NCI-H146 (cell line): ENCODE measurements at places on chromosomes 7 and 10.

DNA sequence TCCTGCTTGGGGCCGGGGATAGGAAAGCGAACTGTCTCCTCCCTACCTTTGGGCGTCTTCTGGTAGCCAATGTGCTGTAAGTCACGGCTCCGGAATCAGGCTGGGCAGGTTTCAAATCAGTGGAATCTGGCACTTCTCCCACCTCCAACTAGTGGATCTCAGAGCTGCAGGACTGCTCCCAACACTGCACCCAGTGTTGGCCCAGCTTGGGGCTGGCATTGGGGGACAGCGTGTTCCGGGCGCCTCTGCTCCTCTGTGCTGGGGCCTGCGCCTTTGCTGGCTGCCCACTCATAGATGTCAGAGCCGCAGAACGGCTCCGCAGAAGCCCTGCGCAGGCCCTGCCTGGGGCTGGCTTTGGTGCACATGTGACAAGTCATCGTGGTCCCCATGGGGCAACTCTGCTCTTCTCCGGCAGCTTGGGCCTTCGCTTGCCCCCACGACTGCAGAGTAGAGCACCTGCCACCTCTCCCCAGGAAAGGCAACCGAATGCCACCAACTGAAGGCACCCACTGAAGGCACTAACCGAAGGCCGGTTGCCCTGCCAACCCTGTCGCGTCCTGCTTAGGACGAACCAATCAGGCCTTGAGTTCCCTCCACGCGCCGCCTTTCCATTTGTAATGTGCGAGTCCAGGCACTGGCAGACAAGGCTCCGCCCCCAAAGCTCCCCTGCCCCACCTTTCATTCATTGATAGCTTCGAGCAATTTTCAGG, 85.5 kb upstream of the ABI1 start:
- DNase-seq: peak; percentile 73

- no peak for DNase-seq
Observed at GRCh38 chr10:118523775-118524174, 71.7 kb downstream of the PRLHR start.

DNA sequence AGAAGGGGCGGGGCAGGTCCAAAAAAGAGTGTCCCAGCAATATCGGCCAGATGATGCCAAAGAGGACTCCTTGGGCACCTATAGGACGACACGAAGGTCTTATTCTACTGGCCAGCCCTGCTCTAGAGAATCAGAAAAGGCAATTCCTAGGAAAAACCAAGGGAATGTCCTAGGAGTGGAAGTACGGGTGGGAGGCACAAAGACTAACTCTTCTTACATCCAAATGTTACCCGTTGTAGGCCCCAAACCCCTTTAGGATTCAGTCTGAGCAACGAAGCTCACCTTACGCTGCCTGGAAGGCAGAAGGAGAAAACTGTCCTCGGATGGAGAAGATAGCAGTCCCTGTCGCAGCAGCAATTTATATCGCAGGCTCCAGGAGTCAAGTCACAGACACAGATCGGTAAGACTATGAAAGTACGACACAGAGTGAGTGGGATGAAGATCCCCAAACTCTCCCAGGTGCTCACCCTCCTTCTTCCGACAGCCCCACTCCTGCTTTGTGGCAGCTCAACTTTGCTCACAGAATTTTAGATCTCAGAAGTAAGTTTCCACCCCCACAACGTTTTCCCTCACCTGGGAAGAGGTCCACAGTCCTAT, 558 bp downstream of the TCTN3 start:
- no peak for DNase-seq

DNA sequence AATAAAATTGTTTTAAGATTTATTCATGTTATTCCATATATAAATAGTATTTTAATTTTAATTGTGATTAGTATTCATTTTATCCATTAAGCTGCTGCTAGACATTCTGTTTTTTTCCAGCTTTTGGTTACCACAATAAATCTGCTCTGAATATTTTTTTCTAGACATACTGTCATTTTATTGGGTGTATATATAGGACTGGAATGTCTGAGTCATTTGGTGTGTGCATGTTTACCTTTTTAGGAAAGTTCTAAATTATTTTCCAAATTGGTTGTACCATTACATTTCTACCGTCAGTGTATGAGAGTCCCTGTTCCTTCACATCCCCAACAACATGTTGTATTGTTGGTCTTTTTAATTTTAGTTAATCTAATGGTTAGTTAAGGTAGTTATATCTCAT, 1138.1 kb downstream of the REEP3 start:
- no peak for DNase-seq

- DNase-seq: no peak
Observed at GRCh38 chr10:132276179-132276675, 31.5 kb downstream of the STK32C start.

DNA sequence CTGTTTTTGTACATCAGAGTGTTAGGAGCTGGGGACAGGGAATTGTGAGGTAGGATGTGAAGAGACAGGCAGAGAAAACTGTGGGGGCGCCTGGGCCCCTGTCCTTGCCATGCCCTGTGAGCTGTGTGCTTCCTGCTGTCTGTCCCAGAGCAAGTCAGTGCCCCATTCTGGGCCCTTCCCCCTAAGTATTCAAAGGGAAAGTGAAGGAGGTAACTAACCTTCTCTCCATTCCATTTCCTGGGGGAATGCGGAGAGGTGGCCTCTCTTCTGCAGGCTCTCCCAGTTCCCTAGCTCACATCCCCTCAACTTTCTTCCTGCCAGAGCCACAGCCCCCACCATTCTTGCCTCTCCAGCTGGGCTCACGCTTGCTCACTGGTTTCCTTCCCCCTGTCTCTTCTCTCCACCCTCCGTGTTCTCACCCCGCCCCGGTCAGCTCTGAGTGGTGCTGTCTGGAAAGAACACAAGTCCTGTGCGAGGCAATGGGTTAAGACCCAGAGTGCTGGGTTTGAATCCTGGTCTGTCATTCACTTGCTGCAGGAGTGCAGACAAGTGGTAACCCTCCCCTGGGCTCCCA, 9.7 kb upstream of the VSIR start:
- DNase-seq: no peak

DNA sequence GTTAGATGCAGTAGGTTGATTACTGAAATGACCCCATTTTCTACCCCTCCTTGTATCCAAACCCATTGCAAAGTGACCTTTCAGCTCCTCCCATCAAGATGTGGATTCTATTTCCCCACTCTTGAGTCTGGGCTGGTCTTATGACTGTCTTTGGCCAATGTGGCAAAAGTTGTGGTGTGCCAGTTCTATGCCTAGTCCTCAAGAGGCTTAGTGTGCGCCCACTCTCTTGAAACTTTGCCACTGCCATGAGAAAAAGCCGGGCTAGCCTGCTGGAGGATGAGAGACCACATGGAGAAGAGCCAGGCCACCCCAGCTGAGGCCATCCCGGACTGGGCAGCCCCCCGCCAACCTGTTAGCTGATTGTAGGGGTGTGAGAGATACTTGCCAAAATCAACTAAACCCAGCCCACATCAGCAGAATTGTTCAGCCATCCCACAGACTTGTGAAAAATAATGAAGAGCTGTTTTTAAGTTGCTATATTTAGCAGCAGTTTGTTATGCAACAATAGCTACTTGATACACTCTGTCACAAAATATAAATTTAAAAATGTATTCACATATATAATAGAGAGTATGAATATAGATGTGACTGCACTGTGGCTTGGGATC, 131.0 kb upstream of the PALS2 start:
- no peak for DNase-seq

DNA sequence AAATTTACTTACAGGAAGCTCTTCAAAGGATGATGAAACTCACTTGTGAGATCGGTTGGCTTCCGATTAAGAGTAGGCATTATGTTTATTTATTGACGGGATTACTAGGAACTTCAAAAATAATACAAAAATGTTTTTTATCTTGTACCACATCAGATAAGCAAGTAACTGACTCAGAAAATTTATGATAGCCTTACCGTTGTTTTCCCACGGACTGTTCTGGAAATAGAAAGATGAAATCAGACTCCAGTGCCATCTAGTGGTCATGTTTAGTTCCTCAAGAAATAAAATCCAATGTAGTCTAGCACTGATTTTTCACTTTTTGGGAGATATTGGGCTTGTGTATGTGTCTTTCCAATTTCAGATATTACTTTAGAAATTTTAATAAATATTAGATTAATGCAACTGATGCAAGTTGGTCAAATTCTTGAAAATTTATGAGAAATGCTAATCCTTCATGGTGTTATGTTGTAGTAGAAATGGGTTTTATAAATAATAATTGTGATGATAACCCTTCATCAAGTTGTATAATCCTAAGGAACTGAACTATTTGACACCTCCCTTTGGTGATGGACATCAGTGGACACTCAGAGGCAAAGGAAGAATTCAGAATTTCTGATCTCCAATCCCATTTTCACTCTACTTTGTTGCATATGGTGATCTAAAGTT, 168.8 kb downstream of the TMEM26 start:
- peak; percentile 51 for DNase-seq

DNA sequence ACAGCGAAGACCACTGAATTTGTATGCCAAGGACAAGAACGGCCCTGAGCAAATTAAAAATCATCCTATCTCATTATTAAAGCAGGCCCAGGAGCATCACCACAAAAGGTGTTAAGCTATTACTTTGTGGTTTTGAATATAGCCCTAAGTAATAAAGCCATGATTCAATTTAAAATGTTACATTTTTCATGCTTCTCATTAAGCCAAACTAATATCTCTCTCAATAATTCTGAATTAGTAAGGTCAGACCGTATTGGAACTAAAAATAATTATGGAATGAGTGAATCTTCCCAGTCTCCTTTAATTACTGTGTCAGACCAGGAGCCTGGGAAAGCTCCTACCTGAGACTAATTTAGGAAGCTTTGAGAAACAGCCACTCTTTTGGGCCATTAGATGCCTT, 162.4 kb downstream of the SORCS1 start:
- DNase-seq: no peak

DNA sequence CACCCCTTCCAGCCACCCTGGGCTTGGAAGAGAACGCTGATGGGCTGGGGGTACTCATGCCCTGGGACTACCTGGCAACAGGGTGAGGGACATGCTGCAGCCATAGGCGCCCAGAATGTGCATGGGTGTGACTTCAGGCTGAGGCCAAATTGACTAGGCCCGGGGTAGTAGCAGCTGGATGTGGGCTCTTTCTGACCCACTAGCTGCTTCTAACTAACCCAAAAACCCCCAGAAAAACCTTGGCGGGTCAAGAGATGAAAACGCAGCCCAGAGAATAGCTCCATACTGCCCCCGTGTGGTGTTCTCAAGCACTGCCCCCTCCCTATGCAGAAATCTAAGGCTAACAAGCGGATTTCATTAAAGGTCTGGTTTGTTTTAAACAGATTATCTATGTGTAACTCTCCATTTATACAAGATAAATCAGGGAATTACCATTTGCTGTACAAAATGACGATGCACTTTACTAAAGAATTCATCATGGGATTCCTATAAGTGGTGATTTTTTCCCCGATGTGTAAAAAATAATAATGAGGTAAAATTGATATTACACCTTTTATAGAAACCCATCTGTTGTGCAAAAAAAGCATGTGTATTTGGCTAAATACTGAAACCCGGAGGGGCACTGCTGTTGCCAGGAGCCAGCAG, 4.2 kb downstream of the SMARCD3 start:
- DNase-seq: peak; percentile 33

- DNase-seq: peak; percentile 99
Observed at GRCh38 chr7:139359366-139360209, at the start of gene LUC7L2. TSS of gene LUC7L2 (plus strand) at chr7:139359894. CDS start at chr7:139360262, 368 bp downstream.

GRCh38 chr7:106757846-106758245, 96.9 kb upstream of the CCDC71L start:
- DNase-seq: no peak

- DNase-seq: peak; percentile 69
Observed at GRCh38 chr7:8380130-8380529, 53.3 kb upstream of the NXPH1 start.

DNA sequence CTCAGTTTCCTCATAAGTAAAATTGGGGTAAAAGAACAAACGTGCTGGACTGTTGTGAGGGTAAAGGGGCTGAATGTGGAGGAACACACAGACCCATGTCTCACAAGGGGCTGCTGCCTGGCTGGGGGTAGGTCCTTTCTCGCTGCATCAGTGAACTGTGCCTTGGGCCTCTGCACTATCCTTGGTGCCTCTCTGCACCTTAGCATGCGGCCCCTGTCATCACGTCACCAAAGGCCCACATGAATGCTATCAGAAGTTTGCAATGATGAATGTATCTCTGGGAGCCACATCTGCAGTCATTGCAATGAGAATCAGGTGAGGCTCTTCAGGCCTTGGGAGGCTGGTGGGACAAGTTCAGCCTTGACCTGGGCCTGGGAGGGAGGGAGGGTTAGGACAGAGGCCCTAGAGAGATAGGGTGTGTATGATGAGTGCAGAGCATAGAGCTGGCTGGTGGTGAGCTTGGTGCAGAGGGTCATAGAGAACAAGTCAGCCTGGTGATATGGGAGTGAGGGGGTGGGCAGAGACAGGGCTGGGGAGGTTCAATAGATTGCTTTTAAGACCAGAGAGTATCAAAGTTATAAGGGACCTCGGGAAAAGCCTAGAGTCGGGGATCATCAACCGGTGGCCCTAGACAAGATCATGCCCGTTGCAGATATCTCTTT, 308.4 kb downstream of the RPS24 start:
- DNase-seq: no peak

DNA sequence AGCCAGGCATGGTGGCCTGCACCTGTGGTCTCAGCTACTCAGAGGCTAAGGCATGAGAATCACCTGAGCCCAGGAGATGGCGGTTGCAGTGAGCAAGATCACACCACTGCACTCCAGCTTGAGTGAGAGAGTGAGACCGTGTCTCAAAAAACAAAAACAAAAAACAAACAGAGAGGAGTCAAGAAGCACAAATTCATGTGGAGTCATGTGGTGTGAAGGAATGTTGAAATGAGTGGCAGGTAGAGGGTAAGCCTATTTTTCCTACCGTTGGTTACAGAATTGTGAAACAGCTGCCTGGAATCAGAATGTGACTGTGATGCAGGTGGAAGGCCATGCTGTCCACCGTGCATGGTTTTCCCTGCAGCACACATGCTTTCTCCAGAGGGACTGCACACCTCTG, 23.7 kb upstream of the NUB1 start:
- no peak for DNase-seq

GRCh38 chr7:15334536-15335263, 227.1 kb downstream of the AGMO start:
- peak; percentile 96 for DNase-seq

DNA sequence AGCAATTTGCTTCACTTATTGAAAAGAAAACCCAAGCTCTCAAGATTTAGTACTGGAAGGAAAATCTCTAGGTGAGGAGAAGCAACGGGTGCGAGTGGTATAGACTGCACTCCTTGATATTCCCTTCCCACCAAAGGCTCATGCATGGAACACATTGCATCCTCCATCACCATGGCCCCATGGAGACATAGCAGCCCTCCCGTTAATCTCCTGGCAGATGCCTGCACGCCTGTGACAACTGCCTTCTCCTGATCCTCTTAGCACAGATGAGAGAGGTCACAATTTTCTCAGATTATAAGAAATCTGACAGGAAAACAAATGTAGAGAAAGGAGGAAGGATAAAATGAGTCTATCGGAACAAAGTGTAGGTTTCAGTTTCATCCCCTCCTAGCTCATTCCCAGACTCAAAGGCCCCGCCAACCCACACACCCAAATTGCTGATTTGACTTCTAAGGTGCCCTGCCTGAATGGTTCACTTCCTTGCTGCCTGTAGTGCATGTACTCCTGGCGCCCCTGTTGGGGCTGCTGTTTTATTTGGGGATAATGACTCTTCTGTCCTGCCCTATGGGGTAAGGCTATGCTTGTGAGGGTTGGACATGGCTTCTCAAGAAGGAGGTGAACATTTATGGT, 50.0 kb downstream of the PLXNA4 start:
- DNase-seq: no peak
